ENCODE measurements at places on chromosomes 11 and 22. TPM values are rescaled to one million over a fixed set of nuclear protein-coding genes. Genes with fewer than 3 reads are reported as not detected.

GRCh38 chr11:1153951-1154493, 3.7 kb upstream of the MUC5AC start:
- DNase-seq: no peak
- H3K27ac ChIP-seq: no peak overlapping the region
- H3K27me3 ChIP-seq: peaks cover 5% of the 10 kb centered on the region
- no peaks in the 10 kb centered on the region for H3K36me3 ChIP-seq

GRCh38 chr11:60631944-60632343, 67.5 kb upstream of the MS4A8 start:
- no peak overlapping the region for H3K4me3 ChIP-seq
- peaks cover 12% of the 10 kb centered on the region for H3K27me3 ChIP-seq
- no peaks in the 10 kb centered on the region for H3K36me3 ChIP-seq

The RFPL3 gene
- total RNA-seq: not detected

- DNase-seq: no peak
- no peaks in the 10 kb centered on the region for H3K27me3 ChIP-seq
- no peaks in the 10 kb centered on the region for H3K36me3 ChIP-seq
- peaks cover 17% of the 10 kb centered on the region for H3K4me1 ChIP-seq
Measured at GRCh38 chr11:33703234-33703633, 2.6 kb upstream of the C11orf91 start.

The MMP12 gene
- total RNA-seq: not detected

GRCh38 chr11:46275964-46276641, 1.4 kb upstream of the CREB3L1 start:
- no peak overlapping the region for H3K27ac ChIP-seq
- H3K4me1 ChIP-seq: peaks cover 12% of the 10 kb centered on the region
- no peak overlapping the region for H3K4me3 ChIP-seq
- DNase-seq: no peak
- peaks cover 41% of the 10 kb centered on the region for H3K27me3 ChIP-seq
- H3K36me3 ChIP-seq: no peaks in the 10 kb centered on the region

GRCh38 chr11:94147433-94147845, 18.8 kb downstream of the PANX1 start:
- no peaks in the 10 kb centered on the region for H3K36me3 ChIP-seq
- H3K4me1 ChIP-seq: peaks cover 10% of the 10 kb centered on the region
- H3K27me3 ChIP-seq: no peaks in the 10 kb centered on the region

- no peak for DNase-seq
- no peak overlapping the region for H3K4me3 ChIP-seq
- H3K36me3 ChIP-seq: no peaks in the 10 kb centered on the region
- peaks cover 2% of the 10 kb centered on the region for H3K27me3 ChIP-seq
- H3K27ac ChIP-seq: no peak overlapping the region
Measured at GRCh38 chr11:17613428-17613962, 66.4 kb downstream of the OTOG start.

The SCUBE2 gene
- 0.17 TPM for total RNA-seq

DNA sequence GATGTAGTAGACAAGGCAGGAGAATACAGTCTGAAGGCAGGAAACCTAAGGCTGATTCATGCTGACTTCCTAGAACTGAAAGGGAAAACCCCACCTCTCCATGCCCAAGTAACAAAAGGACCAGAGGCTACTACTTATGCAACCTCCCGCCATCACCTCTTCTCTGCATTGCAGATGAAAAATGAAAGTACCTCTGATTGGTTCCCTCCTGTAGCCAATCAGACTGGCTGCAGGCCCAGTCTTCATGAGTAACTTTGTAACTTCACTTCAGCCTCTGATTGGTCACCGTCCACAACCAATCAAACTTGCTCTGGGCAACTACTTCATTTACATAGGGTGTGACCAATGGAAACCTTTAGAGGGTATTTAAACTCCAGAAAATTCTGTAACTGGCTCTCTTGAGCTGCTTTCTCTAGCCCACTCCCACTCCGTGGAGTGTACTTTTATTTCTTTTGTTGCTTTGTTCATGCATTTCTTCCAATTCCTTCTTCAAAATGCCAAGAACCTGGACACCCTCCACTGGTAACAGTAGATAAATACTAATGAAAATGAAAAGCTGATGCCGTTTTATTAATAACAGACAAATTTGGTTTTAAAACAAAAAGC, 5.2 kb upstream of the MAP6 start:
- H3K27me3 ChIP-seq: peaks cover 16% of the 10 kb centered on the region
- H3K4me3 ChIP-seq: no peak overlapping the region
- DNase-seq: no peak
- H3K27ac ChIP-seq: no peak overlapping the region

- no peak overlapping the region for H3K4me3 ChIP-seq
- no peak overlapping the region for H3K27ac ChIP-seq
- no peaks in the 10 kb centered on the region for H3K4me1 ChIP-seq
- no peak for DNase-seq
- H3K36me3 ChIP-seq: no peaks in the 10 kb centered on the region
- H3K27me3 ChIP-seq: no peaks in the 10 kb centered on the region
Measured at GRCh38 chr11:129326921-129327320, 48.7 kb upstream of the BARX2 start.

- no peak overlapping the region for H3K27ac ChIP-seq
- DNase-seq: no peak
- H3K36me3 ChIP-seq: no peaks in the 10 kb centered on the region
- peaks cover 10% of the 10 kb centered on the region for H3K4me1 ChIP-seq
- no peaks in the 10 kb centered on the region for H3K27me3 ChIP-seq
Measured at GRCh38 chr11:9838961-9839360, 175.1 kb downstream of the SWAP70 start.

The MGAT3 gene
- not detected for total RNA-seq

The MRGPRE gene
- not detected for total RNA-seq
